ENCODE measurements at places on chromosomes 4 and X.

DNA sequence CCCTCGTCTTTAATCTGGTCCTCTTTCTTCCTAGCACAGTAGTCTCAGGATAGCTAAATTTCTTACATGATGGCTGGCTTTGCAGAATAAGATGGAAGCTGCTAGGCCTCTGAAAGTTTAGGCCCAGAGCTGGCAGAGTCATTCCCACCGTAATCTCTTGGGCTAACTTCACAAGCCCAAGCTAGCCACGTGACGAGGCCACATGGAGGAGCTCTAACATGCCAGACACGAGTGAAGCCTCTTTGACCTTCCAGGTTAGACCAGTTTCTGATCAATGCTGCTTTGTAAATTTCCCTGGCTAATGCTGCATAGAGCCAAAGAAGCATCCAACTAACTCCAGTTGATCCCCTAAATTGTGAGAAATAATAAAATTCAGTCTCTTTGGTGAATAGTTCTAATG lies 9.5 kb upstream of the CENPE start:
- DNase-seq, result no peak

DNA sequence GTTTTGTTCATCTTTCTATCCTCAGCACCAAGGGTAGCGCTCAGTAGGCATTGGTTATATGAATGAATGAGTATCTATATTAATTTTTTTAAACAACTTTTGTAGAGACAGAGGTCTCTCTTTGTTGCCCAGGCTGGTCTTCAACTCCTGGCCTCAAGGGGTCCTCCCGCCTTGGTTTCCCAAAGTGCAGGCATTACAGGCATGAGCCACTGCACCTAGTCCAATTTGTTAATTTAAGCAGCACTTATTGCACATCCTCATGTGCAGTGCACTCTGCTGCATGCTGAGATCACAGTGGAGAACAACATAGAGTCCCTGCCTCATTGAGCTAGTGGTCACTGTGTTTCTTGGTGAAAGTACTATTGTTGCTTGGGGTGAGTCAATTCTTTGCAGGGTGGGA lies 94.4 kb downstream of the NHSL2 start:
- no peak for DNase-seq

- no peak for DNase-seq
Measured at GRCh38 chrX:120664081-120664480, 34.2 kb upstream of the C1GALT1C1 start.

DNA sequence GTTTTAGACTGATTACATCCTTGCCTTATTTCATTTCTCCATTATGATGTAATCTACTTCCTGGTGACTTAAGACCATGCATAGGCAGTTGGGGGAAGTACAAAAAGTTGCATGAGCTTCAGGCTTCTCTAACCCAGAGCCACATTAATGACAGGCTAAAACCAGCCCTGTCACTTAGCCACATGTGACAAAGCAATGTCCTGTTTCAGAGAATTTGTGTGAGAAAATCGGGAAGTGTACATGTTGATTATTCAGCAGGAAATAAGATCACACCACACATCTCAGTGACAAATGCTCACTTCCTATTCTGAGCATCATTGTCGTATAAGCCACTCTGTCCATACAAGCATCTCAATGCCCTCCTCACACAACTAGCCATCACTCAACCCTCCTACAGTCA lies 98.5 kb upstream of the MAGEB16 start:
- no peak for DNase-seq

GRCh38 chr4:15612136-15612535 lies 43.0 kb downstream of the FBXL5 start:
- DNase-seq, result no peak
